ENCODE measurements at places on chromosomes 3 and 15.

- DNase-seq = no peak
Observed at GRCh38 chr3:24835510-24835909, 340.9 kb upstream of the THRB start.

GRCh38 chr15:50549326-50549725, 2.9 kb upstream of the USP50 start:
- no peak for DNase-seq

- DNase-seq = no peak
Observed at GRCh38 chr3:111936191-111936841, 42.5 kb upstream of the ABHD10 start.

- DNase-seq = no peak
Observed at GRCh38 chr3:65052101-65052500, 364.3 kb upstream of the ADAMTS9 start.

- DNase-seq = no peak
Observed at GRCh38 chr15:55907797-55908196, 85.6 kb downstream of the NEDD4 start.

DNA sequence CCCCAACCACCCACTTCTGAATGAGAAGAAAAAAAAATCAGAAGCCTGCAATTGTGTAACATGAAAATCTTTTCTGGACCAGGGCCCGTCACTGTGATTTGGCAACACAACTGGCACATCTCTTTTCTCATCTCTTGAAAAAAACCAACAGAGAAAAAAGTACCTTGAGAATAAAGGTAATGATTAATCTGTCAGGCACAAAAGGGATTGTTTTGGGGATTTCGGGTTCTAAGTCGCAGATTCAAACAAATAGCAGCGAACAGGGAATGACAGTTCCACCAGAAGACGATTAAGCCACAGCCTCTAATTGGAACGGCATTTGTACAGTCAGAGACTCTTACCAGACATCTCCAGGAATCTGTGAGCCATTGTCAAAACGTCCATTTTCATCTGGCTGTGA, at the start of gene AQP9:
Gene AQP9, plus strand, starts transcription at position 276 of the 400 bp plus-strand sequence. CDS start 185 bp downstream, outside the sequence.
- no peak for DNase-seq

- DNase-seq = no peak
Observed at GRCh38 chr3:52310861-52311575, 5.1 kb upstream of the DNAH1 start.

- DNase-seq = peak; percentile 56
Observed at GRCh38 chr15:74036271-74037170, 42.0 kb downstream of the PML start.

DNA sequence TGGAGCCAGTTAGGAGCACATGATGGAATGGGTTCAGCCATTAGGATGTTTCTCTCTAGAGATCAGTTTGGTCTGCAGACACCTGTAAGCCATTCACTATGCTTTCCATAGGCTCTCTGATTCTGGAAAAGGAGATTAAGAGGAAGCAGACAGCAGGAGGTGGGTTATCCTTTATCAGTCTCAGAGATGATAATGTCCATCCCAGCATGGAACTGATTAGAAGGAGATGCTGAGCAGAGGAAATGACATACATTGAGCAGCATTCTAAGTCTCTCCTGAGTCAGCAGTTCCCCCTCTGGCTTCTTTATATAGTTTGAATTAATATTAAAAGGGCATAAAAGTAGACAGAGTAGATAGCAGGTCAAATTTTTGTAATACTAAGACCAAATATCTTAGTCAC, 591.1 kb downstream of the GBE1 start:
- no peak for DNase-seq

DNA sequence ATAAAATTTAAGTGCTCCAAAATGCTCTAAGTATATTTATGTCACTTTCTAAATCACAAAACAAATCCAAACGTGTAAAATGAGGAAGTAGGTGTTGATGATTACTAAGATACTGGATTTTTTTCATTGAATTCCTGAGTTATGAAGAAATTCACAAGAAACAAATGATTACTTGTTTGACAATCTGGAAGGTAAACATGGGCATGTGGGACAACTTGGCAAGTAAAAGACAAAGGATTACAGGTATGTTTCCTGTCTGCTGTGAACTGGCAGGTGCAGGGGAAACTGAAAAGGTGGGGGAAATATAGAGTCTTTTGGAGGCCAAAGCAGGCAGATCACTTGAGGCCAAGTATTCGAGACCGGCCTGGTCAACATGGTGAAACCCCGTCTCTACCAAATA, 252.7 kb upstream of the AZI2 start:
- DNase-seq = no peak

GRCh38 chr15:80173022-80173759, 20.4 kb downstream of the FAH start:
- DNase-seq = no peak

DNA sequence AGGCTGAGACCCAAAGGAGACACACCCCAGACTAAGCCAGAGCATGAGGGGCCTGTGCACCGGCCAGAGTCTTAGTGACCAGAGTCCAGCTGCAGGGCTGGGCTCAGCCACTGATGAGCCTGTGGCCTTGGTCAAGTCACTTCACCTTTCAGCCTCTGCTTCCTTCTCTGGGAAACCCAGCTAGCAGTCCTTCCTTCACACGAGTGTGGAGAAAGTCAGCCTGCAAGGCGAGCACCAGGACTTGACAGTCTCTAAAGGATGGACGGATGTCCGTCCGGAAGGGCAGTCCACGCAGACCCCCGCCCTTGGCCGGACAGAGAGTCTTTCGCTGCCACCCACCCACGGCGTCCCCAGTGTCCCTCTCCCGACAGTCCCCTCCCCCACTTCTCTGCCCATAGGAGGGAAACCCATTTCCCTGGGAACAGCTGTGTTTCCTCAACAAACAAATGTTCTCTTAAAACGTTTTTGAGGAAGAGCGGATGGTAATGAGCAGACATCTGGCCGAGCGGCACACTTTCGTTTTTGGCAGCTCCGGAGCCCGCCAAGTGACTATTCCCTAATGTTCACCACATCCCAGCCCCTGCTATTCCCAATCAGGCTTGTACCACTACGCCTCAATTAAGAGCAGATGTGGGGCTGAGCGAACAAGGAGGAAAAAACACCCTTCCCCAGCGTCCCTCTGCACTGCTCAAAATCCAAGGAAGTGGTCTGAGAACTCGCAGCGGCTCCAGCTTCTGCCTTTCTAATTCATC, 129.1 kb upstream of the SMAD3 start:
- peak; percentile 82 for DNase-seq

GRCh38 chr3:195899701-195900435, 8.5 kb downstream of the TNK2 start:
- DNase-seq = no peak

GRCh38 chr3:64827431-64827830, 139.6 kb upstream of the ADAMTS9 start:
- DNase-seq = no peak

GRCh38 chr15:89198196-89198595, 23.2 kb downstream of the RLBP1 start:
- no peak for DNase-seq

- no peak for DNase-seq
Observed at GRCh38 chr15:70597945-70598344, 165.4 kb downstream of the UACA start.
